ENCODE measurements at places on chromosomes 1 and 21. TPM values are rescaled to one million over a fixed set of nuclear protein-coding genes. Genes with fewer than 3 reads are reported as not detected.

GRCh38 chr1:95496773-95497172, 262.8 kb downstream of the RWDD3 start:
- no peak overlapping the region for H3K27ac ChIP-seq
- H3K27me3 ChIP-seq = no peaks in the 10 kb centered on the region
- H3K4me3 ChIP-seq = no peak overlapping the region
- no peak for DNase-seq
- no peaks in the 10 kb centered on the region for H3K36me3 ChIP-seq

DNA sequence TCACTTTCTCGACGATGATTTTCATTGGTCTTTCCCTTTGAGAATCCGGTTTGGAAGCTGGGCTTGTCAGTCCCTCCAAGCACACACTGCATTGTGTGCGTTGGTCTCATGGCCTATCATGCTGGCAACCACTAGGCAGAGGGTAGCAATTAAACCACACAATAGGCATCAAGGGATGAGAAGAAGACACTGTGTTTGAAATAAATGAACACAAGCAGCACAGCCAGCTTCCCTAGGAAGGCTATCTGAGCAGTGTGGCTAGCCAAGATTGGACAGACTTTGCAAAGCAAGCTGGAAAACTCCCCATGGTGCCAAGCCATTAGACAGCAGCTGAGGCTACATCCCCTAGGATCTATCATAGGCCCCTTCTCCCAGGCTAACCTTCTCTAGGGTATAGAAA, 288.7 kb downstream of the NUF2 start:
- no peaks in the 10 kb centered on the region for H3K4me1 ChIP-seq
- no peak for DNase-seq
- no peaks in the 10 kb centered on the region for H3K36me3 ChIP-seq

DNA sequence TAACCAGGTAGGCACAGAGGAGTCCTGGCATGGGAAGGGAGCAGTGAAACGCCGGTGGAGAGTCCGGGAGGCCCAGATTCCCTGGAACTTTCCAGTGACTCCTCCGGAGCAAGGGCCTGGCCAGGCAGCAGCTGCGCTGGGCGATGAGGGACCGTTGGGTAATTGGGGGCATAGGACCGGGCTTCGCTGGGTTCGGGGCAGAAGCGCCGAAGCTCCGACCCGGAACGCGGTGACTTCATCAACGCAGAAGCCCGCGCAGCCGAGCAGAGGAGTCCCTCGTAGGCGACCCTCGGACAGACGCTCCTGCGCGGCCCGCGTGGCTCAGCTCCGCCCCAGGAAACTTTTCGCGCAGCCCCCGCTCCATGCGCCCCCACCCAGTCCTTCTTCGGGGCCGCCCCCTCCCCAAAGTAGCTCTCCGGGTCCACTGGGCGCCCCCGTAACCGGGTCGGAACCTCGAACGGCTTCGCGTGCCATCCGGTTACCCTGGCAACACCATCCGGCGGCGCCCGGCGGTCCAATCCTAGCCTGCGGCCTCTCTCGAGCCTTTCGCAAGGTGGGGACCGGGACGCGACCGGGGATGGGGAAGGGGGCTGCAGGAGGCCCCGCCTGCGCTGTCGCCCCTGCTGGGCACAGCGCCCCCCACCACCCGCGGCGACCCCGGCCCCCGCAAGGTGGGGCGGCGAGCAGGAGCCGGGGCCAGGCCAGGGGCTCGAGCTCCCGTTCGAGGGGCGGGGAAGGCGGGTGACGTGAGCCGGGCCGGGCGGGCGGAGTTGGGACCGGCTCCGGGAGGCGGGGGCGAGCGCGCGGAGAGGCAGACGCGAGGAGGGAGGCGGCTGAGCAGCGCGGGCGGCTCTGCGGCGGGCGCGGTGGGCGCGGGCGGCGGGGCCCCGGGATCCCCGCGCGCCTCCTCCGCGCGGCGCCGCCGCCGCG, at the start of gene AJAP1:
AJAP1 (plus strand) TSS at position 814 of the 930 bp plus-strand sequence. CDS start 817 bp downstream, outside the sequence.
- H3K36me3 ChIP-seq = no peaks in the 10 kb centered on the region
- no peak for DNase-seq
- H3K4me3 ChIP-seq = peak within 1 kb of the TSS; percentile 9
- H3K4me1 ChIP-seq = peaks cover 5% of the 10 kb centered on the region
- peaks cover 33% of the 10 kb centered on the region for H3K27me3 ChIP-seq
- no peak within 1 kb of the TSS for H3K27ac ChIP-seq

The BOLA1 gene
- 11.5 TPM for total RNA-seq

DNA sequence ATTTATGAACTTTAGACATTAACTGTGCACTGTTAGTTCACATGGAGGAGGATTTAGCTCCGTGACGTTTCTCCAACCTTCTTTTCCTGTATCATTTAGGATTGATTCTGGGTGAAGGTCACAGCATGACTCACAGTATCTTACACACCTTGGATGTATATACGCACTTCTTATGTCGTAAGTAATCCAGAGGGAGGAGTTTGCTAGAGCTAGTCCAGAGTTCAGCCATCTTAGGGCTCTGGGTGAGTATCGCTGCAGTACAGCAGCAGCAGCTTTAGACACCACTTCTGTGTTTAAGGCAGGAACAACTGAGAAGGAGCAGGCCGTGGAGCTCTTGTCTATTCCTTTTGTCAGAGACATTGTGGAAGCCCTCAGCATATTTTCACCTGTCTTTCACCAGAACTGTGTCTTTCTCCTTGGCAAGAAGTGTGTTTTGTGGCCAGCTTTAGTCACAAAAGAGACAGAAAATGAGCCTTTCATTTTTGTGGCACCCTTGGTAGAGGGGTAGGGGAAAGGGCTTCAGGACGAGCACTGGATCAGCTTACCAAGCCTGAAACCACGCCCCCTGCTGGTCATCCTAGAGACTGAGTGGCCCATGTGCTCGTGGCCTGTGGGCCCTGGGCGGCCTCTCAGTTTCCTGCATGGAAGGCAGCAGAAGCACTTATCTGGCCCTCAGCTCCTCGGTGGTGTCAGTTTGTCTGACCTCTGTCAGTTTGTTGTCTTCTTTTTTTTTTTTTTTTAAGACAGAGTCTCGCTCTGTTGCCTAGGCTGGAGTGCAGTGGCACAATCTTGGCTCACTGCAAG, 64.0 kb downstream of the ADARB1 start:
- DNase-seq = no peak
- H3K4me3 ChIP-seq = no peak overlapping the region

DNA sequence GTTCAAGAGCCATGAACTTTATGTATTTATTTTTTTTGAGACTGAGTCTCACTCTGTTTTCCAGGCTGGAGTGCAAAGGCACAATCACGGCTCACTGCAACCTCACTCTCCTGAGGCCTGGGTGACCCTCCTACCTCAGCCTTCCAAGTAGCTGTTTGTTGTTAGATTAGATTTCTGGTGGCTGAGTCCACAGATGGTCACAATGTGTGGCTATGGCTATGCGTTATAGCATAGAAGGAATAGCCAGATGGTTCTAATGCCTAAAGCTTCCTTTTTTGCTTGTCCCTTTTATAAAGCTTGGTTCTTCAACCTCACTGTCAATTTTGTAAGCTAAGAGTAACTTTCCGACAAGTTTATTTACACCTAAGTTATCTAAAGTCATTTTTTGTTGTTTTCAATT, 62.3 kb upstream of the FMN2 start:
- H3K27ac ChIP-seq = no peak overlapping the region
- no peaks in the 10 kb centered on the region for H3K36me3 ChIP-seq
- no peaks in the 10 kb centered on the region for H3K27me3 ChIP-seq
- no peak overlapping the region for H3K4me3 ChIP-seq
- H3K4me1 ChIP-seq = peaks cover 16% of the 10 kb centered on the region

The ELF3 gene
- total RNA-seq = 0.36 TPM

The C1orf185 gene
- not detected for total RNA-seq

DNA sequence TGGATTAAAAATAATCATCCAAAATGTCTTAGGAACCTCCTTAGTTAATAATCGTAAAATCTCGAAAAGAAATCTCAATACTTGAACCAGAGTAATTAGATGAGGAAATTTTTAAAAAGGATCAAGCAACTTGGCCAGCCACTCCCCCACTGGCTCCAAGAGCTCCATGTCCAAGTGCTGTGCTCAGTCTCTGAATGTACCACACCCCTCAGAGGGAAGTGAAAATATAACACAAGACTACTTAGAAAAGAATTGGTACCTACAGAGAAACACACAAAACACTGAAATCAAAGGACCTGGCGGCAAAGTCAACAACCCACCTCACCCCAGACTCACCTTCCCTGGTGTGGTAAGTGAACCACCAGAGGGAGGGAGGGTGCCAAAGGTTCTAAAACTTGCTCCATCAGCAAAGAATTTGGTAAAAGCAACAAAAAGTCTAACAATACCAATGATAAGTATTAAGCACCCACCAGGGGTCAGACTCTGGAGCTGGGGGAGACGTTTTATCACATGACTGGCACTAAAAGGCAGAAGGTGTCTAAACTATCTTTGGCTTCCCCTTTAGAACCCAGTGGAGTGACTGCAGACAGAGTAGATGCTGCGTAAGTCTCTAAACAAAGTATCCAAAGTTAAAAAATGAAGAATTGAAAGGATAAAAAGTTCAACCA, 14.0 kb downstream of the LBR start:
- no peak overlapping the region for H3K4me3 ChIP-seq
- no peak for DNase-seq
- no peak overlapping the region for H3K27ac ChIP-seq

The HSD3B1 gene
- total RNA-seq = not detected

DNA sequence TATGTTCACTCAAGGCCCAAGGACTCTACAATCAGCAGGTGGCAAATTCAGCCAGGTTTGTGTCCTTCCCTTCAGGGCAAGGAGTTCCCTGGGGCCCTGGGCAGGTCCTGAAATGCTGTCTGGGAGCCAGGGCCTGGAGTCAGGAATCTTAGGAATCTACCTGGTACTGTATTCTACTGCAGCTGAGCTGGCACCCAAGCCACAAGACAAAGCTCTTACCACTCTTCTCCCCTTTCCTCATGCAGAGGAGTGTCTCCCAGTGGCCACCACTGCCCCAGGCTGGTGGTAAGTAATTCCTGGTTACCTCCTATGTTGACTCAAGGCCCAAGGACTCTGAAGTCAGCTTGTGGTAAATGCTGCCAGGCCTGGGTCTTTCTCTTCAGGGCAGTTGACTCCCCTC, 153.4 kb downstream of the NRIP1 start:
- H3K4me3 ChIP-seq = no peak overlapping the region
- H3K27ac ChIP-seq = no peak overlapping the region
- H3K36me3 ChIP-seq = no peaks in the 10 kb centered on the region
- no peaks in the 10 kb centered on the region for H3K27me3 ChIP-seq
- DNase-seq = peak; percentile 26

The HTR6 gene
- not detected for total RNA-seq

DNA sequence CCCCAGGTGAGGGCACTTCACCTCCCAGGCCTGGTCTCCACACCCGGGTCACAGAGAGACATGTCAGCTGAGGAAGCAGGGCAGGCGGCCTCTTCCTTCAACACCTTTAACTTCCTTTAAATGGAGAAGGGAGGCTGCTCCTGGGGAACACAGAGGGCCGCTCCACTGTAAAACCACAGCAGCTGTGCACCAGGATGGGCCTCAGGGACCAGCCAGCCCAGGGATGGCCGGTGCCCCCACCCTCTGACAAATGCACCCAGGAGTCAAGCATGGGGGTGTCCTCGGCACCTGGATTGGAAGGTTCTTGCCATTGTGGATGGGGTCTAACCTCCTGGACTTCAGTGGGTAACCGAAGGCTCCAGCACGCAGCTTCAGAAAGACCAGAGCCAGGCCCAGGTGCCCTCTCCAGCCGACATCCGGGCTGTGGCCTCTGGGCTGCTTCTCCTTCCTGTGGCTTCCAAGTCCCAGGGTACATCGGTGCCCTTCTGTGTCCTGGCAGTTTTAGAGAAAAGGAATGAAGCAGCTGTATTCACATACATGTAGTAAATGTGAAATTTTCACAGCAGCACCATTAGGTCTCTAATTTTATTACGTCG, 121.7 kb upstream of the COL6A1 start:
- H3K27ac ChIP-seq = no peak overlapping the region
- no peak overlapping the region for H3K4me3 ChIP-seq
- H3K4me1 ChIP-seq = peaks cover 23% of the 10 kb centered on the region
- H3K36me3 ChIP-seq = no peaks in the 10 kb centered on the region
- no peaks in the 10 kb centered on the region for H3K27me3 ChIP-seq
- DNase-seq = no peak

GRCh38 chr1:233025567-233025966, 75.2 kb downstream of the NTPCR start:
- no peak overlapping the region for H3K27ac ChIP-seq
- no peak overlapping the region for H3K4me3 ChIP-seq

DNA sequence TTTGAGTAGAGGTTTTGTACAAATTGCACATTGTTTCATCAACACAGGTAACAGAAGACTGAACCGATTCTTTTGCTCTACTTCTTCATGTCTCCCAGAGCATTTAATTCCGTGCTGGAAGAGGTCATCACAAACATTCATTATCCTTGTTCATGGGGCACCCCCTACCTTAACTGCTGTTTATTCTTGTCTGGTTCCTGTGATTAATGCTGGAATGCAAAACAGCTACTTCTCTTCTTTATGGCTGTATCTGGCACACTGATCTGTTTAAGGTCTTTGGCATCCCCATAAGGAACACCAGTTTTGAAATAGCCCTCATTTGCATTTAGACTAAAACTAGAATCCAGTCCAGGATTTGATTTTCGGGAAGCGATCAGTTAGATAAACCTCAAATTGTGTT, 42.2 kb downstream of the NTNG1 start:
- no peak overlapping the region for H3K4me3 ChIP-seq
- H3K4me1 ChIP-seq = no peaks in the 10 kb centered on the region
- no peak overlapping the region for H3K27ac ChIP-seq
- H3K36me3 ChIP-seq = peaks cover 1% of the 10 kb centered on the region
- H3K27me3 ChIP-seq = peaks cover 2% of the 10 kb centered on the region

GRCh38 chr1:178037510-178038253, 56.2 kb upstream of the RASAL2 start:
- no peaks in the 10 kb centered on the region for H3K36me3 ChIP-seq
- H3K4me1 ChIP-seq = peaks cover 13% of the 10 kb centered on the region
- peak overlapping the region; percentile 55 for H3K27ac ChIP-seq
- DNase-seq = peak; percentile 87
- peak overlapping the region; percentile 71 for H3K4me3 ChIP-seq

The PTPRC gene
- not detected for total RNA-seq

- no peaks in the 10 kb centered on the region for H3K27me3 ChIP-seq
- no peaks in the 10 kb centered on the region for H3K36me3 ChIP-seq
- H3K4me3 ChIP-seq = no peak overlapping the region
Measured at GRCh38 chr1:239765163-239765562, 326.5 kb upstream of the FMN2 start.

GRCh38 chr1:59026472-59026948, 242.7 kb upstream of the JUN start:
- no peak overlapping the region for H3K27ac ChIP-seq
- no peak for DNase-seq
- H3K4me1 ChIP-seq = peaks cover 4% of the 10 kb centered on the region
- H3K4me3 ChIP-seq = no peak overlapping the region
- no peaks in the 10 kb centered on the region for H3K36me3 ChIP-seq
- H3K27me3 ChIP-seq = no peaks in the 10 kb centered on the region

GRCh38 chr21:27104846-27105431, 138.1 kb upstream of the ADAMTS5 start:
- H3K4me3 ChIP-seq = no peak overlapping the region
- H3K27me3 ChIP-seq = no peaks in the 10 kb centered on the region
- H3K4me1 ChIP-seq = peaks cover 28% of the 10 kb centered on the region
- H3K27ac ChIP-seq = no peak overlapping the region

The ASCL5 gene
- total RNA-seq = not detected
